ENCODE measurements at places on chromosomes 3 and 15.
A peak's percentile ranks its signal among the peaks of the same experiment; 100 is the strongest.

DNA sequence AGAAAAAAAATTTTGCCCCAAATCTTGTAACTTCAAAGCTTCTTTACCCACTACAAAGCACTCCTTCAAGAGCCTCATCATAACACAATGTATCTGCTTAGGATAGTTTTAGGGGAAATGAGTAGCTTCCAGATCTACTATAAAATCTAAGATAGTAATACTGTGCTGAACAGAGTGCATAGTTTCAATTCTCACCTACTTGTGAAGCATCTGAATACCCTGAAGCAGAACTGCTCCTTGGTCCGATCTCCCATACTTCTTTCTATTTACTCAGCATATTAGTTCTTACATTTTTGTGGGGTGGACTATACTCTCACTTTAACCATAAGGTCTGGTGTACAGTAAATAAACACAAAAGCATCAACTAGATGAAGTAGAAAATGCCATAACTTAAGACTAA is 9.6 kb downstream of the TFRC start:
- no peaks in the 10 kb centered on the region for H3K27me3 ChIP-seq
- no peak overlapping the region for H3K4me3 ChIP-seq
- H3K4me1 ChIP-seq: peaks cover 27% of the 10 kb centered on the region
- DNase-seq: no peak
- no peak overlapping the region for H3K27ac ChIP-seq

GRCh38 chr3:122930063-122930997 is 97.2 kb downstream of the SEMA5B start:
- no peaks in the 10 kb centered on the region for H3K36me3 ChIP-seq
- H3K27me3 ChIP-seq: no peaks in the 10 kb centered on the region
- H3K27ac ChIP-seq: no peak overlapping the region
- DNase-seq: no peak
- no peak overlapping the region for H3K4me3 ChIP-seq
- peaks cover 13% of the 10 kb centered on the region for H3K4me1 ChIP-seq

GRCh38 chr3:59772416-59773408 is 722.9 kb upstream of the CFAP20DC start:
- no peaks in the 10 kb centered on the region for H3K4me1 ChIP-seq
- no peaks in the 10 kb centered on the region for H3K36me3 ChIP-seq
- no peak overlapping the region for H3K4me3 ChIP-seq
- DNase-seq: no peak

- no peak overlapping the region for H3K27ac ChIP-seq
- H3K4me3 ChIP-seq: peak overlapping the region; percentile 99
- no peaks in the 10 kb centered on the region for H3K27me3 ChIP-seq
- DNase-seq: no peak
Measured at GRCh38 chr15:40808861-40809450, 1.7 kb upstream of the DNAJC17 start.

GRCh38 chr15:41495736-41496599 is 2.3 kb downstream of the ITPKA start:
- H3K4me3 ChIP-seq: peak overlapping the region; percentile 86
- H3K4me1 ChIP-seq: peaks cover 40% of the 10 kb centered on the region
- no peak for DNase-seq
- H3K27me3 ChIP-seq: peaks cover 72% of the 10 kb centered on the region
- H3K27ac ChIP-seq: no peak overlapping the region

DNA sequence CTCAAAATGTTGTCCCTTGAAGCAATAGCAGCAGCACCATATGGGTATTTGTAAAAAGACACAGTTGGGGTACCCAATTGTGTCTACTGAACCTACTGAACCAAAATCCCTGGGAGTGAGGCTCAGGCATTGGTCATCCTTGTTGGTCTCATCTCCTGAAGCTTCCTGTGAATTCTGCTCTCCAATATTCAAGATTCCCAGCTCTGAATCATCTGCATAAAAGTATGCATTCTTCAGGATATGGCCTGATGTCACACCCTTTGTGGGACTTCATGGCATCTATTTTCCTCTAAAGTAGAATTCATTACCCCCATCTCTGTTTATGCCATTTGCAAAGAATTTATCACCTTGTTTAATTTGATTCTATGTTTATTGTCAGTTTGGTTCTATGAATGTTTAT is 13.3 kb upstream of the PTX3 start:
- no peak overlapping the region for H3K27ac ChIP-seq
- no peaks in the 10 kb centered on the region for H3K4me1 ChIP-seq
- H3K27me3 ChIP-seq: no peaks in the 10 kb centered on the region
- no peaks in the 10 kb centered on the region for H3K36me3 ChIP-seq

DNA sequence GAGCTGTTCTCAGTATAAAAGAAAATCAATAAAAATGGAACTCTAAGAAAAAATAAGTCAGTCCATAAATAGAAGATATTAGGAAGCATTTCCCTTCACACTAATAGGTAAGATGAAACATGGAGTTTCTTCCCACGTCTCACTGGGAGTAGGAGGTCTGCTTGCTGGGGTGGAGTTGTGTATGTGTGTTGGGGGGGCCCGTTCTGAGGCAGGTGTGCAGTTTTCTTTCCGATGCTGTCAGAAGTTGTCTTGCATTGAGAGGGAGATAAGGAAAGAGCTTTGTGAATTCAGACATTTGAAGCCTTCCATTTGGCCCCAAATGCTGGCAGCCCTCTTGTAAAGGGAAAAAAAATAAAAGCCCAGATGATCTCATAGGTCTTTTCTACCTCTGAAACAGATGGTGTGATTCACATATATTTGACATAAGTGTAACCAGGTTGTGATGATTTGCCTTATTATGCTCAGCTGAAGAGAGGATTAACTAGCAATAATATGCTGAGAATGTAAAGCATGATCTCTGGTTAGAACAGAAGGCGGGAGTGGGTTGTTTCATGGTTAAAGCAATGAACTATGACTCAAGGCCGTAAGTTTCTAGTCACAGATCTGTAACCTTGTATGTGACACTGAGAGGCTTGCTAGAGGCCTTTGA is 8.8 kb downstream of the RASGRP1 start:
- no peak for DNase-seq
- H3K4me3 ChIP-seq: no peak overlapping the region
- H3K4me1 ChIP-seq: no peaks in the 10 kb centered on the region
- no peak overlapping the region for H3K27ac ChIP-seq
- H3K36me3 ChIP-seq: no peaks in the 10 kb centered on the region

- H3K27me3 ChIP-seq: no peaks in the 10 kb centered on the region
- H3K4me3 ChIP-seq: no peak overlapping the region
- no peaks in the 10 kb centered on the region for H3K36me3 ChIP-seq
- no peak for DNase-seq
- H3K27ac ChIP-seq: peak overlapping the region; percentile 58
Measured at GRCh38 chr15:41779662-41780157, 5.4 kb downstream of the MAPKBP1 start.

GRCh38 chr3:13062647-13063046 is 10.6 kb downstream of the IQSEC1 start:
- no peak overlapping the region for H3K4me3 ChIP-seq
- no peak for DNase-seq
- H3K27me3 ChIP-seq: no peaks in the 10 kb centered on the region

DNA sequence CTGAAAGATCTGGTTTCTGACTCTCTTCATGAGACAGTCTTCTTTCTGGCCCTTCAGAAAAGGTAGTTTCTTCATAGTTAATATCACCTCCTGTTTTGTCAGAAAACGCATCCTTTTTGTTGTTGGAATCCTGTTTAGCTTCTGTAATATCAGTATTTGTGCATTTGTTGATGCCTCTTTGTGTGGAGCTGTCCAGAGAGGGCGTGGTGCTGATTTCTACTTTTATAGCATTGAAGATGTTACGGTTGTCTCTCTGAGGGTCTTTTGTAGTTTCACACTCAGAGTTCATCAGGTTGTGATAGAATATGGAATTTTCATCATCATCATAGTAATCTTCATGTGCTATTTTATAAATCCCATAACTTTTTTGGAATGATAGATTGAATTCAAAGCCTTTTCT is 8.9 kb downstream of the GPR149 start:
- DNase-seq: no peak
- no peaks in the 10 kb centered on the region for H3K36me3 ChIP-seq
- no peak overlapping the region for H3K27ac ChIP-seq
- peaks cover 6% of the 10 kb centered on the region for H3K27me3 ChIP-seq

- H3K4me1 ChIP-seq: peaks cover 5% of the 10 kb centered on the region
- no peaks in the 10 kb centered on the region for H3K36me3 ChIP-seq
- H3K27ac ChIP-seq: no peak overlapping the region
- peak; percentile 81 for DNase-seq
- no peak overlapping the region for H3K4me3 ChIP-seq
- H3K27me3 ChIP-seq: peaks cover 90% of the 10 kb centered on the region
Measured at GRCh38 chr3:14261229-14261628, 82.6 kb downstream of the LSM3 start.

DNA sequence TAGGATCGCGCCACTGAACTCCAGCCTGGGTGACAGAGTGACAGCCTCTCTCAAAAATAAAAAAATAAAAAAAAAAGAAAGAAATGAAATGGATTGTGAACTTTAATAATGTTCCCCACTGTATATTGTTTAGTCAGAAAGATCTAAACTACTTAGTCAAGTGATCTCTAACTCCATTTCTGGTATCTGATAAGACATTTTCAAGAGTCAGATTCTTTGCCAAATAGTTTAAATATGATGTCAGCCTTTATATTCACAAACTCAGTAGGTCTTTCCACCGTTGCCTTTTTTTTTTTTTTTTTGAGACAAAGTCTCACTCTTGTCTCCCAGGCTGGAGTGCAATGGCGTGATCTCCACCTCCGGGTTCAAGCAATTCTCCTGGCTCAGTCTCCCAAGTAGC is 29.0 kb upstream of the OSBPL11 start:
- peaks cover 17% of the 10 kb centered on the region for H3K4me1 ChIP-seq
- H3K27ac ChIP-seq: peak overlapping the region; percentile 19
- no peaks in the 10 kb centered on the region for H3K27me3 ChIP-seq
- no peaks in the 10 kb centered on the region for H3K36me3 ChIP-seq
- no peak overlapping the region for H3K4me3 ChIP-seq
- DNase-seq: no peak

DNA sequence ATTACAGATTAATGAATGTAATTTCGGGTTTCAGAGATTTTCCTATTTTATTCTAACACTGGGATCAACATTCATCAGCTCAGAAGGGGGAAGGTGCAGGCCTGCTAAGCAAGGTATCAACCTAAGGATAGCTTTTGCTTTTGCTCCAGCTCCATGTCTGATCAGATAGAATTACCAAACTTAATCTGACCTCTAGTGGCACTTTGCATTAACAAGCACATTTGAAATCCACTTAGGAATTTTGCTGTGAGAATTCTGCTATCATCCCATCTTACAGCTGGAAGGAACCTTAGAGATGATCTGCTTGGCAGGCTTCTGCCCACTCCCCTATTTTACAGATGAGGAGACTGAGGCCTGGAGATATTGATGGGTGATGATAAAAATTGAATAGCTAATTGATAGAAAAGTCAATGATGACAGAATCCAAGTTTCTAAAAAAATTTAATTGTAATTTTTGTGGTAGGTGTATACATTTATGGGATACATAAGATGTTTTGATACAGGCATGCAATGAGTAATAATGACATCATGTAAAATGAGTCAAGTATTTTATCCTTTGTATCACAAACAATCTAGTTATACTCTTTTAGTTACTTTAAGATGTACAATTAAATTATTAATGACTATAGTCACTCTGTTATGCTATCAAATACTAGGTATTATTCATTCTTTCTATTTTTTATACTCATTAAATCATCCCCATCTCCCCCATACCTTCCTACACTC is 209.2 kb upstream of the ZPLD1 start:
- peaks cover 12% of the 10 kb centered on the region for H3K4me1 ChIP-seq
- H3K27ac ChIP-seq: no peak overlapping the region
- H3K4me3 ChIP-seq: no peak overlapping the region
- H3K36me3 ChIP-seq: no peaks in the 10 kb centered on the region
- no peaks in the 10 kb centered on the region for H3K27me3 ChIP-seq
- DNase-seq: no peak

DNA sequence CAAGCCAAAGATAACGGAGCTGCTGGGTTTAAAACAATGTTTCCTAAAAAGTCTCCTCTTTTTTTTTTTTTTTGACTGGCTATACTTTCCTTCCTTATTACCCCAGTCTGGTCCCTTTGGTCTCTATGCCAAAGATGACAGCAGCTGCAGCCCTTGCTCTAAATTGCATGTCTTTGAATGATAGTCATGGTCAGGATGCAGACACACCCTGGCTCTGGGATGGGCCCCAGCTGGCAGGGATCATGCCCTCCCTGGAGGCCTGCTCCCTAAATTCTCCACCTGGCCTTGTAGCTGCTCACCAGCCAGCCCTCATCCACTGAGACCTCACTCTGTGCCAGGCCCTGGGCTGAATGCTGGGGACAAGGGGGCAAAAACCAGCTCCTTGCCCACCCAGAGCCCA is 95.8 kb downstream of the MESD start:
- DNase-seq: peak; percentile 34
- no peaks in the 10 kb centered on the region for H3K27me3 ChIP-seq
- H3K27ac ChIP-seq: no peak overlapping the region

DNA sequence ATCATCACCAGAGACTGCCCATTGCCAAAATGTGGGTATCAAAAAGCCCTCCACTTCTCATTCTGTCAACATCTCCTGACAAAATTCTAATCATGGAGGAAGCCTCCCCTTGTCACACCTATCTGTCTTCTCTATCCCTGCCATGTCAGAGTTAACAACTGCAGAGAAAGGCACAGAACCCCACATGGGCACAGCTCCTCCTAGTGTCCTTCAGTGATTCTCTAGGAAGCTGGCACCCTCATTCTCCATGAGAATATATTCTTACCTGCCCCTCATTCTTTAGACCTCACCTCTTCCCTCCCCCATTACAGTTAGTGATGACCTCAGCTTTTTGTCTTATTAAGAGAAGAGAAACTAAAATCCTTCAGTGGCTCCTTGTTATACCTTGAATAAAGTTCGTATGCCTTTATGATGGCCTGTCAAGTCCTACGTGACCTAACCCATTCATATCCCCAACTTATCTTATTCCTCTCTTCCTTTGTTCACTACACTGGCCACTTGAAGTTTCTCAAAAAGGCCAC is 44.6 kb downstream of the NME9 start:
- DNase-seq: no peak
- no peak overlapping the region for H3K27ac ChIP-seq
- no peaks in the 10 kb centered on the region for H3K4me1 ChIP-seq
- H3K4me3 ChIP-seq: no peak overlapping the region
- peaks cover 76% of the 10 kb centered on the region for H3K36me3 ChIP-seq
- no peaks in the 10 kb centered on the region for H3K27me3 ChIP-seq

- H3K27ac ChIP-seq: no peak overlapping the region
- H3K4me3 ChIP-seq: peak overlapping the region; percentile 66
- H3K36me3 ChIP-seq: no peaks in the 10 kb centered on the region
Measured at GRCh38 chr3:184259396-184259877, 1.9 kb downstream of the CAMK2N2 start.

- H3K27ac ChIP-seq: no peak overlapping the region
- no peak overlapping the region for H3K4me3 ChIP-seq
- no peaks in the 10 kb centered on the region for H3K4me1 ChIP-seq
- DNase-seq: no peak
- no peaks in the 10 kb centered on the region for H3K36me3 ChIP-seq
Measured at GRCh38 chr3:159451482-159451881, 537.2 kb upstream of the IL12A start.

- H3K36me3 ChIP-seq: no peaks in the 10 kb centered on the region
- DNase-seq: no peak
- H3K27me3 ChIP-seq: peaks cover 44% of the 10 kb centered on the region
- no peaks in the 10 kb centered on the region for H3K4me1 ChIP-seq
- H3K4me3 ChIP-seq: no peak overlapping the region
Measured at GRCh38 chr3:53670721-53671120, 175.5 kb downstream of the CHDH start.

Data from left ventricle myocardium inferior (tissue), 1 donor.